ENCODE measurements at places on chromosomes 16 and 17.

- DNase-seq = no peak
Measured at GRCh38 chr16:73159296-73159695, 111.4 kb upstream of the ZFHX3 start.

GRCh38 chr17:32117399-32117798, 24.9 kb upstream of the RHOT1 start:
- no peak for DNase-seq

DNA sequence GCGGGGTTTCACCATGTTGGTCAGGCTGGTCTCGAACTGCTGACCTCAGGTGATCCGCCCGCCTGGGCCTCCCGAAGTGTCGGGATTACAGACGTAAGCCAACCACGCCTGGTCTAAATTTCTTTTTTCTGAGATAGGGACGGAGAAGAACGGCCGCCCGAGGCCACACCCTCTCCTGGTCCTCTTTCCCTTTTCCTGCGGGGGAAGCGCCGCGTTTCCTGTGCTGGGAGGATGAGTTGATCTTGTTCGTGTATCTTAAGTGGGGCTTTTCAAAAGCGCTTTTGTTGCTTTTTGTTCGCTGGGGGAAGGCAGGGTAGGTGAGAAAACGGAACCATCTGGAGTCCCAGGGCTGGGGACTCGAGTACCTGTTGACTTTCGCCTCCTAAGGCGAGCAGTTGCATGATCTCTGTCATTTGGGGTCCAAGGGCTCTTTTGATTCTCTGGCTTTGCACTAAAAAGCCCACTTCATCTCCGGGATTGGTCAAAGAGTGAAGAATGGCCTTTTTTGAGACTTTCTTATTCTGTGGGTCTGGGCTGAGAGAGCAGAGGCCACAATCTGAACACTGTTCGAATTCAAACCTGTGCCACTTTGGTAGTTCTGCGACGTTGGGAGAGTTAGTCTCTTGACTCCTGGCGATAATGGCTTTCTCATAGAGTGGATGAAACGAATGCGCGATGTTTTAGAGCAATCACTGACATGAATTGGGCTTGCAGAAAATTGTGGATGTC, 1.3 kb downstream of the FUS start:
- DNase-seq = no peak

DNA sequence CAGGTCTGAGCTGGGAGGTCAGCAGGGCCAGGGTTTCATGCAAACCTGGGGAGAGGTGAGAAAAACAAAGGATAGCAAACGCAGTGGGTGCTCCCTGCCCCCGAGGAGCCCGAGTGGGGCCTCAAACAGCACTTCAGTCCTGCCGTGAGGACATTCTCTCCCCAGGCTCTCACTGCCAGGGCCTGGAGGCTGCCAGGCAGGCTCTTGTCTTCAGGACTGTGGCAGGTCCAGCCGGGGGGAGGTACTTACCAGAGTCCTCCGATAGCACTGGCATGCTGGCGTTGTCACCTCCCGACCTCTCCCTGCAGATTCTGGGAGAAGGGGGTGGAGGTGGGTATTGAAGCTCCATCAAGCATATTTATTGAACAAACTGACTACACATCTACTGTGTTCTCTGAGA, 1.3 kb downstream of the MPP3 start:
- DNase-seq = no peak

DNA sequence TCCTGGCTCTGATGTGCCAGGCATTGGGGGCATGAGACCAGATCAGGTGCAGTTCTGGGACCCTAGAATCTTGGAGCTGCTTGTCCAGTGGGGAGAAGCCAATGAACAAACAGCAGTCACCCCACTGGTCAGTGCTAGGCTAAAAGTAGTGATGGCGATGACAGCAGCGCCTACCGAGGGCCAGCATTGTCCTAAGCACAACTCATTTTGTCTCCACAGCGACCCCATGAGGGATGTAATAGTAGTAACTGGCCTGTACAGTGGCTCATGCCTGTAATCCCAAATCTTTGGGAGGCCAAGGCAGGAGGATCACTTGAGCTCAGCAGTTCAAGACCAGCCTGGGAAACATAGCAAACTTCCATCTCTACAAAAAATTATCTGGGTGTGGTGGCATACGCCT, 6.2 kb downstream of the SMCR8 start:
- DNase-seq = no peak

Data from GM12864 (cell line).